Activated naive CD4-positive, alpha-beta T cell treated with anti-CD3 and anti-CD28 coated beads, Interleukin-2, amount 50 U/mL, for 16 hours (primary cell): ENCODE measurements at places on chromosomes 2 and 18.
A peak's percentile ranks its signal among the peaks of the same experiment; 100 is the strongest.

- no peak for DNase-seq
Measured at GRCh38 chr2:151251012-151251411, 10.7 kb downstream of the RBM43 start.

- peak; percentile 22 for DNase-seq
Measured at GRCh38 chr2:238287737-238288649, at the start of gene PER2. TSS of gene PER2 (minus strand) at chr2:238288610. CDS start at chr2:238277936, 10,674 bp downstream.

DNA sequence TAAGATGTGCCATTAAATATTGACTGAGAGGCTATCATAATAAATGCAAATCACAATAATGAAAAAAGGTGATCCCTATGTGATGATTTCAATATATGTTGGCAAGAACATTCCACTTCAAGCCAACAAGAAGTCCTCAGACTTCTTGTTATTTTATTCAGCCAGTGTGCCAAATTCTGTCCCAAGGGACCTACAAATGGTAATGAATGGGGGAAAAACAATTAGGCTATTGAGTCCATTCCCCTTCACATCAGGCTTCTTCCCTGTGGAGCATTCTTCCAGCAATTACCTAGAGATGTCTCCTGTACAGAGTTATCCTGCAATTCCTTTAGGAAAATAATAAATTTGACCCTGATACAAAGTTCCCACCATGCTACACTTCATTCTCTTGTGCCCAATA lies 144.4 kb downstream of the PIEZO2 start:
- DNase-seq, result no peak

DNA sequence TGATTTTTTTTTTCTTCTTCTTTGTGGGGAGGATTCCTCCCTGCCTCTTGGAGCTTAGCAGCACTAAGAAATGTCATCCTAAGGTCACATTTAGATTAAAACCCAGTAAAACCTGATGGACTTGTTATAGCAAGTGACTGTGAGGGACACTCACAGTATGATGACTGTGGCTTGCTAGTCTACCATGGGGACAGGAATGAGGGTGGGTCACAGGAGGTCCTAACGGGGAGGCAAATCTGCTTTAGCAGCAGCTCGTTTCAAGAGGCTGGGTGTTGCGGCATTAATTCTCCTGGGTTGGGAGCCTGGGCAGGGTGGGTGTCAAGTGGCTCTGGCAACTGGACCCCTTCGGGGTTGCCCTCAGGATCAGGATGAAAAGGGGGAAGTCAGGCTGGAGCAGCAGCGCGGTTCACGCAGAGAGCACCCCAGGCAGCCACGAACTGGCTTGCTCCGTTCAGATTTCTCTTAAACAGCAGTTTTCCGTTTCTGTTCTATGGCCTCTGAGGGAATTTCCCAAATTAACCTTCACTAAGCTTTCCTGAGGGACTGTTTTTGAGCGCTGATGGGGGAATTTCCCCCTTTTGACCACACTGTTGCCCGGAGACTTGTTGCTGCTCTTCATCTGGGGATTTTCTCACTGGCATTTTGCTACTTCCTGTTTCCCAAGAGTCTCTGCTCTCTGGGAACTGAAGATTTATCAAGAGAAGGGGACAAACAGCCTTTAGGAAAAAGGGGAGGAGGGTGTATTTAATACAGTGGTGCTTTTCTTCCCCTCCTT lies 59.8 kb upstream of the PELI1 start:
- no peak for DNase-seq

GRCh38 chr2:102020596-102021170 lies 28.9 kb downstream of the IL1R2 start:
- peak; percentile 86 for DNase-seq

- DNase-seq, result no peak
Measured at GRCh38 chr2:200749631-200750322, 61.9 kb upstream of the BZW1 start.

- DNase-seq, result no peak
Measured at GRCh38 chr2:105262651-105263091, 21.1 kb downstream of the GPR45 start.

DNA sequence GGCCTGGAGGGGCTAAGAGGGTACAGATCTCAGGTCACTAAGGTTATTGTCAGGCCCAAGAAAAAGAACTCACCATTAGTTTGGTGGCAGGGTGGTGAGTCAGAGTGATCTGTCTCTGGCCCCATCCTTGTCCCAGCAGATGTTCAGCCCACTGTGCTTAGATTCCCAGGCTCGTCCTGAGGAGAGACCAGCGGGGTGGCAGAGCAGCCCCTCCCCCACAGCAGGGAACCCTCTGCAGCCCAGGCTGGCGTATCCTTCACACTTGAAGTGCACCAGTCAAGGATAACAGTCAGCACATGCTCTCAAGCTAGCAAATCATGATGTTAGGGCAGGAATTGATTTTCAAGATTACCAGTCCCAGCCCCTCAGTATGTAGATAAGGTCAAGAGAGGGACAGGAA lies 43.1 kb downstream of the TMEM185B start:
- DNase-seq, result no peak

GRCh38 chr18:6876641-6877041 lies 147.1 kb downstream of the ARHGAP28 start:
- DNase-seq, result no peak

DNA sequence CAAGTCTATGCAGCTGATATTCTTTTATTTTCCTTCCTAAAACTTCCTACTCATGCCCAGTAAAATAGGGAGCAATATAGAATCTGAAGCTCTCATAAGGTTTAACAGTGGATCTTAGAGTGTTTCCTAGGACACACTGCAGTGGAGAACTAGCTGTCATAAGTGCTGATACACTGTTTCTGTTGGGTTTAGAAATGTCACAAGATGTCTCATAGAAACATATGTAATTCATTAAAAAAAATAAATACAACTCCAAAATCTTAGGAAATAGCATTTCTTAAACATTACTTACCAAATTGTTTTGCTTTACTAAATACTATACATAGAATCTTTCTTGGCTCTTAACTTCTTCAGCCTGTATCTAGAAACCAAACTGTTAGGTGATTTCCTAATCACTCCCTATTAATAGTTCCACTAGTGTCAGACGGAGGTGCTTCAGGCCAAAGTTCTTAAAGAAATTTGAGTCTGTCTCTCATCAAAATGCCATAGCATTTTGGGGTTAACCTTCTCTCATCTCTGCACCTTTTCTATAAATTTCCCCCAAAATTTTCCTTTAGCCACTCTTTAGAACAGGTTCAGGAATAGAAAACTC lies 93.7 kb downstream of the CERKL start:
- no peak for DNase-seq

DNA sequence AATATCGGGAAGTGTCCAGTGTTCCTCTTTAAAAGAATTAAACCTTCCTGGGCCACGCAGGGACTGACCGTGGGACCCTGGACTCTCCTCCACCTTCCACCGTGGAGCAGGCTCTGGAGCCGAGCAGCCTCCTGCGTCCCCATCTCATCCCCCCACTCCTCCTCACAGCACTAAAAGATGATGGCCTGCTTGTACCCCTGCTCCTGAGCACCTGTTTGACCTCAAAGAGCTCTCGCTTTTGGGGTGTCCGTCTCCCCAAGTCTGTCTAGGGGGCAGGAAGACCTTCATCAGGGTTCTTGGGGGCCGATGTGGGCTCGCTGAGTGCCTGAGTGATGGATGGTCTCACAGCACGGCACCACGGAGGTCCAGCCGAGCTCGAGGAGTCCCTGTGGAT lies 1.2 kb upstream of the SDC1 start:
- DNase-seq, result no peak

- DNase-seq, result no peak
Measured at GRCh38 chr18:63106727-63107126, 212.8 kb downstream of the BCL2 start.

DNA sequence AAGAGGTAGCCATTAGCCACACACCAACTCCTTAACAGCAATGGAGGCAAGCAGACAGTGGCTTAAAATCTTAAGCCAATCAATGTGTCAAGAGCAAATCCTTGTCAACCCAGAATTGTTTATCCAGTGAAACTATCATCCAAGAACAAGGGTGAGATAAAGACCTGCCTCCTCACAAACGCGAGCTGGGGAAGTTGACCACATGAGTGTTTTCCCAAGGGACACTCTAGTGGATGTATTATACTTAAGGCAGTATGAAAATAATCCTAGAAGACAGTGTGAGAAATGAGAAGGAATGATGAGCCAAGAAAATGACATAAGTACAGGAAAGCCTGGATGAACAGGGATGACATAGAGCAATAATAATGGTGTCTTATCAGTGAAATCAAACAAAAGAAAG lies 209.6 kb downstream of the TWIST2 start:
- DNase-seq, result no peak

- no peak for DNase-seq
Measured at GRCh38 chr2:80256782-80257167, 47.8 kb downstream of the LRRTM1 start.

GRCh38 chr18:68893354-68893753 lies 95.5 kb downstream of the CCDC102B start:
- no peak for DNase-seq

GRCh38 chr18:31661965-31662364 lies 22.4 kb downstream of the B4GALT6 start:
- no peak for DNase-seq

DNA sequence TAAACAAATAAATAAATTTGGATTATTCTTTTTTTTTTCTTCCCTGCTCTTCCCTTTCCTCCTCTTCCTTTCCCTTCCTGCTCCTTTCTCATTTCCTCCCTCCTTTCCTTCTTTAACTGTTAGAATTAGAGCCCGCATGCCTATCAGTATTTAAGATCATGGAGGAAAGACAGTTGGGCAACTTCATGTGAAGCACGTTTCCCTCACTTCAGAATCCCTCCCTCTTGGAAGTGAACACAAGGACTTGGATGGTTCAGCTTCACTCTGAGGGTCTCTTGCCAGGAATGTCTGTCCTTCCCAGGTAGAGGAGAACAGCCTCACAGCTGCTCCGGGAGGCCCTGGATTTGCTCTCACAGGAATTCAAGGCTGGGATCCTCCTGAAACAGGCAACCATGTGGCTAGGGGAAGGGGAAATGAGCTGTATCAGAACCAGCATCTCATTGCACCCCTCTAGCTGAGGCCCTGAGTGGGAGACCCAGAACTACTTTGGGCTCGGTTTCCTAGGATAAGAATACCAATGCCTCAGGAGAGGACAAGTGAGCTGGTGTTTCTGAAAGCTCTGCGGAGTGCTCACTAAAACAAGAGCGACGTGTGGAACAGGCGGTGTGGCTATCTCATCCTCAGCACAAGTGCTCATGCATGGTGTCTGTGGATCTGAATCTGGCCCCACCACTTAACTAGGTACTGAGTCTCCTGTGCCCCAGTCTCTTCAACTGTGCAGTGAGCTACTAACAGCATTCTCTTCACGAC lies 230.5 kb downstream of the MYCN start:
- no peak for DNase-seq

- no peak for DNase-seq
Measured at GRCh38 chr2:189210250-189211087, 30.9 kb upstream of the COL5A2 start.

GRCh38 chr2:237497838-237498186 lies 10.8 kb downstream of the MLPH start:
- DNase-seq, result no peak

- DNase-seq, result no peak
Measured at GRCh38 chr2:84846041-84846663, 34.7 kb downstream of the TRABD2A start.

DNA sequence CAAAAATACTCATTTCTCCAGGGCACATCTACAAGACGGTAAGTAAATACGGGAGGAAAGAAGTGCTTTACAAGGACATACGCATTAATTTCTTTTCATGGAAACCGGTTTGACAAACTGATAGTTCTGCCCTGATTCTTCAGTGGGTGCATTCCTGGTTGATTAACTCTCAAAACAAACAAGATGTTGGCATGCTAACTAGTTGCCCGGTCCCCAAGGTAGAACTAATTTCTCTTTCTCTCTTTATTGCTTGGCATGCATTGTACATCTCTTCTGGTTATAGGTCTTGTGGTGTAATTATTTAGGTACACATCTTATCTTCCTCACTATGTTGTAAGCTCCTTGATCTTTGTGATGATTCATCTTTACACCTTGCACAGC lies 46.9 kb upstream of the SPATS2L start:
- no peak for DNase-seq
